ENCODE measurements at places on chromosomes 2 and 18. TPM values are rescaled to one million over a fixed set of nuclear protein-coding genes. Genes with fewer than 3 reads are reported as not detected.

Gene REG1A
- not detected for total RNA-seq

DNA sequence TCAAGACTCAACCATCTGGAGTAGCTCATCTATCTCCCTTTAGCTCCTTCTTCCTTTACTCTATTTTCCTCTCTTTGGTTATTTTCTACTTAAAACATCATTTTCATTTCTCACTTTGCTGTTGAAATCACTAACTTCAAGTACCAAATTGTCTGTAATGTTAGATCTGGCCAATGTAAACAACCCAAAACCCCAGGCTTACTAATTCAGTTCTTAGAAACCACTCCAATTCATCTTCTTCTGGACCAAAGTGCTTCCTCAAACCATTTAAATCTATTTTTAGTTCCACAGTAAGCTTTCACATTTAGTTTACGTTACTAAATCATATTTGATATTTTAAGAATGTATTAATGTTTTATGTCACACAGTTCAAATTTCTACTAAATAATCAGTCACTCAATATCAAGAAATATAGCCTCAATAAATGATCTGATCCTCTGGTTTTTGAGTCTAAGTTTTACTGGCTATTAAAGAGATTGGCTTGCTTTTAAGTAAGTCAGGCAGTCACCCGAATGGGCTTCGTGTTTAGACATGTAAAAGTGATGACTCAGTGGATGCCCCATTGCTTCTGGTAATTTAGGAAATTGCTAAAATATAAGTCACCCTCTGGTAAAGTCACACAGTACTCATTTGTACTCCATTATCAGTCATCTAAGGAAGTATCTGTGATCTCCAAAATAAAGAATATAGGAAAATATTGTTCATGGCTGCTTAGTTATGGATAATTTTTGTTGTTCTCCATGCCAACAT is 527.2 kb upstream of the SOX11 start:
- no peaks in the 10 kb centered on the region for H3K36me3 ChIP-seq
- no peaks in the 10 kb centered on the region for H3K27me3 ChIP-seq
- no peak overlapping the region for H3K4me3 ChIP-seq
- H3K4me1 ChIP-seq: no peaks in the 10 kb centered on the region
- H3K27ac ChIP-seq: no peak overlapping the region
- no peak for DNase-seq

Gene GALR1
- total RNA-seq: not detected

DNA sequence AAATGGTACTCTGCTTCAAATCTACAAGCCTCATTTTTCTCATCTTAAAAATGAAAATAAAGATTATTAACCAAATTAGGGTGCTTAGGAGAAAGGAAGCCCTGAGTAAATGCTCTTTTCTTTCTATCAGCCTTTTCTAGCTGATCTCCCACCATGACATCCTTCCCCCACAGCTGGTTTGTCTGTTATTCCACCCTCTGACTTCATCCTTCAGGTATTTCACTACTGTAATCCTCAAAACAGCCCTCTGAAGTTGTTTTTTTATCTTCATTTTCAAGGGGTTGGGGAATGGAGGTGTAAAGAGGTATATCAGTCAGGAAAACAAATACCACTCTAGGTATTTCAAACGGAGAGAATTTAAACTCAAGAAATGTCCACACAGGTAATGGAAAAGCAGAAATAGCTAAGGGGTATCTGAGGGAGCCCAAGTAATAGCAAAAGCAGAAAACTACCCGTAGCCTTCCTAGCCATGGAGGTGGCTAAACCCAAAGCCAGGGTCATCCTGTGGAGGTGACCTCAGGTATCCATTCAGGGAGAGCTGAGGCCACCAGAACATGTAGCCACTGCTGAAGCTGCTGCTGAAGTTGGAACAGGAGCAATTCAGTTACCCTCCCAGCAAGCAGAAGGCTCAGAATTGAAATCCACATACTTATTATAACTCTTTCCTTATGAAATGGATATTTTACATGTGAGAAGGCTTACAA is 990.9 kb upstream of the ACVR2A start:
- H3K4me3 ChIP-seq: no peak overlapping the region
- no peaks in the 10 kb centered on the region for H3K4me1 ChIP-seq
- no peak for DNase-seq
- no peaks in the 10 kb centered on the region for H3K36me3 ChIP-seq
- H3K27ac ChIP-seq: no peak overlapping the region

DNA sequence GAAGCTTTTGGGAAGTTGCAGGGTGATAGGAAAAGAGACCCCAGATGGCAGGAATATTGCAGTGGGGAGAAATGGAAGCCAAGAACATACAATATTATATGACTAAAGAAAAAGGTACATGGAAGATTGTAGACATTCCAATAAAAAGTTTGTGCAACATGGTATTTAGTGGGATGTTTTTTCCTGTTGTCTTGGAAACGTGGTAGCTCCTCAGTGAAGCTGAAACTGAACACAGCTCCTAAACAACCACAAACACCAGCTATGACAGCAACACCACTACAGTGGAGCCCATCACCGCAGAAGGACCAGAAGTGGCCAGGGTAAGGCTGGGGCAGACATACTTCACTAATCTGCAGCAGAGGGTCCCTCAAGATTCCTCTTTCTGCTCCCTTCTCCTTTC is 246.8 kb downstream of the CDH20 start:
- no peaks in the 10 kb centered on the region for H3K36me3 ChIP-seq
- no peak overlapping the region for H3K27ac ChIP-seq
- H3K27me3 ChIP-seq: peaks cover 20% of the 10 kb centered on the region
- no peak for DNase-seq
- H3K4me3 ChIP-seq: no peak overlapping the region
- H3K4me1 ChIP-seq: peaks cover 8% of the 10 kb centered on the region

- no peaks in the 10 kb centered on the region for H3K27me3 ChIP-seq
- no peak for DNase-seq
- no peaks in the 10 kb centered on the region for H3K36me3 ChIP-seq
- H3K4me1 ChIP-seq: no peaks in the 10 kb centered on the region
- no peak overlapping the region for H3K4me3 ChIP-seq
Measured at GRCh38 chr2:40242315-40242714, 209.6 kb downstream of the SLC8A1 start.

Gene TUBA4B
- total RNA-seq: not detected

Gene KLHL14
- 0.35 TPM for total RNA-seq

Gene AOX1
- total RNA-seq: 1.4 TPM

DNA sequence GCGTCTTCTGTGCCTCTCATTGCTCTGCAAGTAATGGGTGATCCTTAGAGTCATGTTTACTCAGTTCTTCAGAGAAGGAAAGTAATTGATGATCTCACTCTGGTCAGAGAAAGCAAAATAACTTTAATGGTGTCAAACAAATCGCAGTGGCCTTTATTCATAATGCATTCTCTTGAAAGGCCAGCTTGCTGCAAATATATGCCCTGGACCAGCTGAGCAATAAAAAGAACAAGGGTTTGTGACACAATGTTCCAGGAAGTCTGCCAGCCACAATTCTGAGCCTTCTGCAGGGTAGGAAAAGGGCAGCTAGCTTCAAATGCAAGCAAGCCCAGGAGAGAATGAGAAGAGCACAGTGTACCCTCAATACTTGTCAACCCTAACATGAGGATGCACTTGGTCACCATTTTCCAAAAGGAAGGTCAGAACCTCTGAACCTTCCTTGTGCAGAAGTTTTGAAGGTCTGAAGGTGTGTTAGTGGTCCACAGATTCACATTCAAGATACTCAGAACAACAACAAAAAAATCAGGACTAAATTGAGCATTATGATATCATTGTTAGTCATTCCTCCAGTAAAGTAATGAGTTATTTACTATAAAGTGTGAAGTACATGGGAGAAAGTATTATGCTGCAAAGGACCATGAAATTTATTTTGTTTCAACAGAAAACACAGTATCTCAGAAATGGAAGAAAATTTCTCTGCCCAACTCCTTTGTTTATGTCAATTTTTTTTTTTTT is 355.6 kb downstream of the PAX3 start:
- H3K27ac ChIP-seq: no peak overlapping the region
- H3K36me3 ChIP-seq: no peaks in the 10 kb centered on the region
- H3K4me3 ChIP-seq: no peak overlapping the region
- H3K27me3 ChIP-seq: no peaks in the 10 kb centered on the region
- no peaks in the 10 kb centered on the region for H3K4me1 ChIP-seq

GRCh38 chr2:33220533-33220932 is 255.9 kb upstream of the RASGRP3 start:
- no peaks in the 10 kb centered on the region for H3K27me3 ChIP-seq
- no peaks in the 10 kb centered on the region for H3K4me1 ChIP-seq
- no peaks in the 10 kb centered on the region for H3K36me3 ChIP-seq
- H3K27ac ChIP-seq: no peak overlapping the region
- no peak for DNase-seq

Gene GPC1
- total RNA-seq: 2.6 TPM

GRCh38 chr2:199460101-199460671 is 2.4 kb upstream of the SATB2 start:
- H3K36me3 ChIP-seq: no peaks in the 10 kb centered on the region
- H3K27ac ChIP-seq: no peak overlapping the region
- no peak for DNase-seq
- peaks cover 69% of the 10 kb centered on the region for H3K4me1 ChIP-seq

Data from T-cell (primary cell).